ENCODE measurements at places on chromosomes 4 and X.

- no peak for DNase-seq
Measured at GRCh38 chr4:2436301-2436700, 17.5 kb downstream of the CFAP99 start.

DNA sequence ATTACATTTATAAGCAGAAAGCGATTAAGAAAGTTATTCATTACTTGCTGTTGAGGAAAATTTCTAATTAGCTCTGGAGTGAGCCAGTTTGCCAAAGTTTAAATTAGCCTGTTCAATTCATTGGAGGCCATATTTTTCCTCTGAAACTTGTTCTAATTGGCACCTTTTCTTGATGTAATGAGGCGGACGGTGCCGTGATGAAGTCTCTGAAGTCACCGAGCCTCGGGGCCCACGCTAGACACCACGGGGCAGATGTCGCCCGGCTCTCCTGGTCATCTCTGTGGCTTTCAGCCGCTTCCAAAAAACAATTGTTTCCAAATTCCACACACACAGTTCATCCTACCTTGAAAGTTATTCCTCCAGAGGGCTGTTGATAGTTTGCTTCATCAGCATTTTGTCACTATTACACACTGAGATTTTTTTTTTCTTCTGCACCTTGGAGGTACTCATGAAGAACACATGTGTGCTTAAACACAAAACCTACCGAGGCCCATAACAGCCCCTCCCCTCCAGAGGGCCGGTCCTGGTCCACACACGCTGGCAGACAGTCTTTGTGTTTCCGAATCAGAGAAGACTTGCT, 3.9 kb upstream of the CTAG2 start:
- DNase-seq = no peak

DNA sequence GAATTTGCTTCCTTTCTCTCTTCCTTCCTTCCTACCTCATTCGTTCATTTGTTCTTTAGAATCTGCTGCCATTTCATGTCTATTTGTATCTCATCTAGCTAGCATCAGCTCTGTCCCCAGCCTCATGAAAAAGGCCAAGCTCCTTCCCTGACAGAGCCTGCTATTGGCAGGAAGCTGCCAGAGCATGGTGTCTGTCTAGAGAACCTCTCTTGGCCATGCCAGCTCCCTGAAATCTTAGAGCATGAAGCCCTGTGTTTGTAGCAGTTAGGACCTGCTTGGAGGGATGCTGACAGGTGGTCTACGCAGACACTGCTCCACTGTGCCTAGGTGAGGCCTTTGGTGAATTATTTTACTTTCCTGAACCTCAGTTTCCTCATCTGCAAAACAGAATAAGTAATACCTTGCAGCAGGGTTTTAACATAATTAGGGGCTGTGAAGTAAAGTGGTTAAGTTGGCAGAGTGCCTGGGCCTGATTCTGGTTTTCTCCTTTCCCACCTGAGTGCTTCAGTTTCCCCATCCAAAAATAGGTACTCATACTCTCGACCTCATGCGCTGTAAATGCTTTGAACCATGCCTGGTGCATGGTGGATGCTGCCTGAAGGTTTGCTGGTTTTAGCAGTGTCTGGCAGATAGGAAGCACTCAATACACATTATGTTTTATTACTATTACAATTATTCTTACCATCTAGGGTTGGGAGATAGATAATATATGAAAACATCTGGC, 4.7 kb downstream of the PTTG2 start:
- DNase-seq = no peak

GRCh38 chr4:36026348-36026880, 217.9 kb downstream of the ARAP2 start:
- DNase-seq = no peak

DNA sequence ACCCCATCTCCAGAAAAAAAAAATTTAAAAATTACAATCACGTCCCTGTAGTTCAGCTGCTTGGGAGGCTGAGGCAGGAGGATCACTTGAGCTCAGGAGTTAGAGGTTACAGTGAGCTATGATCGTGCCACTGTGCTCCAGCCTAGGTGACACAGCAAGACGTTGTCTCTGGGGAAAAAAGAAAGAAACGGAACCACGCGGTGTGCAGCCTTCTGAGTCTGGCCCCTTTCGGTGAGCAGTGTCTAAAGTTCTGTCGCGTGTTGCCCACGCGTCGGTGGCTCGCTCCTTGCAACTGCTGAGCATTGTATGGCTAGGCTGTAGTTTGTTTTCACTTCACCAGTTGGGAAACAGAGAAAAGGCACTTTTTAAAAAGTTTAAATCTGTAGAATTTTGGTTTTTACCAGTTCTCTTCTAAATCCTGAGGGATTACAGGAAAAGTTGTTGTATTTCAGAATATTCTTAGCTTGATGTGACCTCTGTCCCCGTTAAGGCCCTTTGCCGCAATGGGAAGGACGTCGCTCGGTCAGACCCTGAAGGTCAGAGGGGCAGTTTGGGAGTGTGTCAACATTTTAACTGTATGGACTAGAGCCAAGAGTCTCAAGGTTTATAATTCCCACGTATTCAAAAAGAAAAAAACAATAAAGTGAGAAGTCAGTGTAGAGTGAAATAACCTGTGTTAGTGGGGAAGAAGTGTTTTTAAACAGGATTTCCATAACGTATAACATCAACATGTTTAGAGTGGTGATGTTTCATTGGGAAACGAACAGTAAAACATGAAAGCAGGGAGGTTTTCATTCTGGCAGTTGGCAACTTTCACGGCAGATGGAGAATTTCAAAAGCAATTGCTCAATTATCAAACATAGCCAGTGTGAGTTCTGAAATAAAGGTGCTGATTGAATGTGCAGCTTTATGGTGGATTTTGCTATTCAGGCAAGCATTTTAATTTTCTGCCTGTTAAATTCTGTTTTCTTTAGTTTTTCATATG, 45.8 kb upstream of the MSANTD1 start:
- peak; percentile 7 for DNase-seq

DNA sequence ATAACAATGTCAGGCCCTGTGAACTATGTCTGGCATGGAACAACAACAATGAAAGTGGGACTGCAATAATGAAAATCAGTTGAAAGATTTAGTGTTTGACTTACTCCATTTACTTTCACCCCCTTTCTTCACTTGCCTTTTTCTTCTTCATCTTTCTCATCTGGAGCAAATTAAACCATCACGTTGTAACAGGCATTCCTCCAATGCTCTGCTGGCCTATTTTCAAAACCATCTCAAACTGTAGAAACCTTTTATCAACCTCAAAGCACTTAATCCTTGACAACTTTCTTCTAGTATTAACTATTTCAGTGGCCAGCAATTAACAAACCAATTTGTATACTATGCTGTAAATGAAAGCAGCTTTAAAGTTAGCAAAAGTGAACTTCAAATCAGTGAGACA, 8.3 kb downstream of the KLHL13 start:
- DNase-seq = no peak
